ENCODE measurements at places on chromosomes 16 and 17.

- no peak for DNase-seq
Observed at GRCh38 chr16:51508490-51509212, 357.6 kb upstream of the SALL1 start.

DNA sequence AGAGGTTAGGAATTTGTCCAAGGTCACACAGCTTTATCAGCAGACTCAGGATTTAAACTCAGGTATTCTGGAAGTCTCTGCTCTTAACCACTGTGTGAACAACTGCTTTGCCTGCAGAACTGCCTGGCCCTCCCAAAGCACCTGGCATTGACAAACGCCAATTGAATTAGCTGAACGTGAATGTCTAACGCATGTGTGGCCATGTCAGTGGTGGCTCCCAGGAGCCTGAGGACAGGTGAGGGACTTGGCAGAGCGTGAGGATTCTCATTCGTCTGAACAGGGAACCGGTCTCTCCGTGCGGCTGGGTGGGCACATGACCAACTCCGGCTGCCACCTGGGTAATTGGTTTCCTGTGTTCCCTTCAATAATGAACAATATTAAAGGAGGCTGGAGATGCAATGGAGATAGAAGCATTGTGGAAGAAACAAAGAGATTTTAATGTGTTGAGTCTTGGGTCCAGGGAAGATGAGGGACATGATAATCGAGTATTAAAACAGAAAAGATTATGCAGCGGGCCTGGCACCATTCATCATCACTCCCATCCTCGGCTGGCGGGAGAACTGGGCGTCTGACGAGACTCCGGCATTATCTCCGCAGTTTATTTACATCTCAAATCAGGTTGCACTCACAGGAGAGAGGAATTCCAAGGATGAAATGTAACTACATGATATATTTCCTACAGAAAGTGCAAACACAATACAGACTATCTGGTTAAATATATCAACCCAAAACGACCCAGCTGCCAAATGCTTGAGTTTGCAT is 113.5 kb downstream of the NPIPB5 start:
- no peak for DNase-seq

- no peak for DNase-seq
Observed at GRCh38 chr17:34916120-34916519, 45.1 kb downstream of the CCT6B start.

DNA sequence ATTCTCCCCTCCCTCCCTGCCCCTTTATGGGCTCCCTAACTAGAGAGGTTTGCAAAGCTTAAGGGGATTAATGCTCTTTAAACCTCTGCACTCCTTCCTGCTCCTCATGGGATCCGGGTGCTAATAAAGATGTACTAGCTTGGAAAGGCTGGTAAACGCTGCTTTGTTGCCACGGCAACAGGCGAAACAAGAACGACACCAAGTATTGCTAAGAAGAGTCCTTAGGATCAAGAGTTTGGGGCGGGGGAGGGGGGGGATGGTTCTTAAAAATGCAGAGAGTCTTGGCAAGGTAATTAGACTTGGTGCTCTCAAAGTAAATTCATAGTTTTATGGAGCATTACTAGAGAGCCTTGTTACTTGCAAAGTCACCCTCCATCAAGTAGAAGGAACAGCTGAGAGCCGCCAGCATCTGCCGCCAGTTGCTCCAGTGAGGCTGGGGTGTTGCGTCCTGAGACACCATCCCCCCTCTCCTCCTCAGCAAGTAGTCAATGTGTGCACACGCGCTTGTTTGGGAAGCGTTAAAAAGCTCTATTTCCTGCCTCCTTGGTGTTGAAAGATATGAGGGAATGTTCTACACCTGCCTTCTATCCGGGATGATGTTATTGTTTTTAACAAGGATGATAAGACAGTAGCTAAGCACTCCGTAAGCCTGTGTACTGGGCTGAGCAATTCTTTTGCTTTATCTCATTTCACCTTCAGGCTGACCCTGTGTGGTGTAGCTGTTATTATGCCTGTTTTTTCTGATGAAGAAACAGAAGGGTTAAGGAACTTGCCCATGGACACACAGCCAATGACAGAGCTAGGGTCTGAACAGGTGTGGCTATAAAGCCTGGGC is 190.9 kb downstream of the CCDC182 start:
- DNase-seq: no peak

DNA sequence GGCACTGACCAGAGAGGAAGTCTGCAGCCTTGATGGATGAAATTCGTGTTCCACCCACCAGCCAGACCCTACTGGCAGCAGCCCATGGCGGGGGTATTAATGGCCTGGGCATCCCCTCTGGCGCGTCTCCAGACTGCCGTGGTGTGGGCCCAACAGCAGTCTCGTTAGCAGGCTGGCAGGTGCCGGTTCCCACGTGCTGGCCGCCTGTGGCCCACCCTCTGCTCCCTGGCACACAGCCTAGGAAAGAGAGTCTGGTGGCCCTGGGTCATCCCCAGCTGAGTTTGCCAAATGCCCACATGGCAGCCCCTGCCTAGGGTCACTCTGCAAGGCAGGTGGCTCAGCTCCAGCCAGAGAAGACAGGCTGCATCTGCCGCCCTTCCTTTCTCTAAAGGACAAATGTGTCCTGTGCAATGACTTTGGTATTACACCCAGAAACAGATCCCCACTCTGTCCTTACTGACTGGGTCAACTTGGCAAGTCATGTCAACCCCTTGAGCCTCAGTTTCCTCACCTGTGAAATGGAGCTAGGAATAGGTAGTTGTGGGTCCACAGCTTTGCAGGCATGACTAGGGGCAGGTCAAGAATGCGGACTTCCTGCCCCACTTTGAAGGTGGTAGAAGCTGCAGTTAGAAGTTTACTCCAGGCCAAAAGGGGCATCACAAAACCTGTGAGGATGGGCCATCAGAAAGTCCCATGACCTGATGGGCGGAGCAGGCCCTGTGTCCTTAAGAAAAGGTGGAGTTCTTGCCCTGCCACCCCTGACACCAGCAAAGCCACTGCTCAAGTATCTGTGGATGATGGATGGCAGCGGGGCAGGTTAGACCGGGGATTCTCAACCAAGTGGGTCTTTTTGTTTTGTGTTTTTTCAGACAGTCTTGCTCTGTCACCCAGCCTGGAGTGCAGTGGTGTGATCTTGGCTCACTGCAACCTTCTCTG is 76.6 kb downstream of the ABCC6 start:
- no peak for DNase-seq

DNA sequence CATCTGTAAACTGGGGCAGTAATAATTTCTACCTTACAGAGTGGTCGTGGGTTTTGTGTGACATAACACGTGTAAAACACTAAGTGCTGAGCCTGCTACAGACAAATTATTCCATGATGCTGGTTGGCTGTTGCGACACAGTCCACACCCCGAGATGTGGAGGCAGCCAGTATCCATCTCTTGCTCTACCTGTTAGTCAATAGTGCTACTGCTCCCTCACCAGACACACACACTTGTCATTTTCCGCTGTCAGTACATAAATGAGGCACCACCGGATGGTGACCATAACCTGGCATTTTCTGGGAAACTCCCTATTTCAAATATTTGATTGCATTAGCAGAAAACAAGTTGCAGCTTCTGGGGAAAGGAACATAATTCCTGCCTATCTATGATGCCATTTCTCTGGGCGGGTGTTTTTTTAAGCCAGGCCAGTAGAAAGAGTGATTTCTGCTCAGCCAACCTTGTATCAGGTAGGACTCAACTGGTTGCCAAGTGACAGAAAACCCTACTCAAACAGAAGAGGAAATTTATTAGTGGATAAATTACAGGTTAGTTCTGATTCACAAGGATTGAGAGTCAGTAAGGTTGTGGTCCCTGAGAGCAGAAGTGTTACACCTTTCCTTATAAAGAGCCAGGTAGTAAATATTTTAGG is 24.1 kb downstream of the DNAJA2 start:
- DNase-seq: no peak

DNA sequence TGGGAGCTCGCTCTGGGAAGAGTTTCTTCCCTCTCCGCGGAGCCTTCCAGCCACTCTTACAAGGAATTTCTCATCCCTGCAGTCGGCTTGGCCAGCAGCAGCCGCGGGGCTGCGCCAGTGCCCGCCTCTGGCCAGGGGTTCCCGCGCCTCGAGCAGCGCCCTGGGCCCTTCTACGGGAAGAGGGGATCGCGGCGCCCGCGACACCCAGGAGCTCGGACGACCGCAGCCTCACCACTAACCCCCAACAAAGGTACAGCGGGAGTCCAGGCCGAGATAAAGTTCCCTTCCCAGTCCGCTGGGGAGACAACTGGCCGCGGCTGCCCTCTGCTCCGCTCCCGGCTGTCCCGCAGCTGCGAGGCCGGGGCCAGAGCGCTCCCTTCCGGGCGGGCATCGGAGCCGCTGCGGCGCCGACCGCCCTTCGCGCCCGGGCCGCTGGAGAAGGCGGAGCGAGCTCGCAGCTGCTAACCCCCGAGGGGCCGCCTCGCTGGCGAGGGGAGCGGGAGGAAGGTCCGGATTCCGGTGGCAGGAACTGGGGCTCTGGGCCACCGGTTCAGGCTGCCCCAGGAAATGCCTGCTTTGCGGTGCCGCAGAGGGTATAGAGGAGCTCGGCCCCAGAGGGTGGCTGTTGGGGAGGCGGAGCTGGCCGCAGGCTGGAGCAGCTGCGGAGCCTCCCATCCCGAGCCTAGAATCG is 3.6 kb upstream of the HS3ST3B1 start:
- DNase-seq: no peak

- no peak for DNase-seq
Observed at GRCh38 chr16:81571592-81572385, 127.2 kb downstream of the CMIP start.

GRCh38 chr17:61456061-61456681 is 3.9 kb downstream of the TBX4 start:
- DNase-seq: no peak

DNA sequence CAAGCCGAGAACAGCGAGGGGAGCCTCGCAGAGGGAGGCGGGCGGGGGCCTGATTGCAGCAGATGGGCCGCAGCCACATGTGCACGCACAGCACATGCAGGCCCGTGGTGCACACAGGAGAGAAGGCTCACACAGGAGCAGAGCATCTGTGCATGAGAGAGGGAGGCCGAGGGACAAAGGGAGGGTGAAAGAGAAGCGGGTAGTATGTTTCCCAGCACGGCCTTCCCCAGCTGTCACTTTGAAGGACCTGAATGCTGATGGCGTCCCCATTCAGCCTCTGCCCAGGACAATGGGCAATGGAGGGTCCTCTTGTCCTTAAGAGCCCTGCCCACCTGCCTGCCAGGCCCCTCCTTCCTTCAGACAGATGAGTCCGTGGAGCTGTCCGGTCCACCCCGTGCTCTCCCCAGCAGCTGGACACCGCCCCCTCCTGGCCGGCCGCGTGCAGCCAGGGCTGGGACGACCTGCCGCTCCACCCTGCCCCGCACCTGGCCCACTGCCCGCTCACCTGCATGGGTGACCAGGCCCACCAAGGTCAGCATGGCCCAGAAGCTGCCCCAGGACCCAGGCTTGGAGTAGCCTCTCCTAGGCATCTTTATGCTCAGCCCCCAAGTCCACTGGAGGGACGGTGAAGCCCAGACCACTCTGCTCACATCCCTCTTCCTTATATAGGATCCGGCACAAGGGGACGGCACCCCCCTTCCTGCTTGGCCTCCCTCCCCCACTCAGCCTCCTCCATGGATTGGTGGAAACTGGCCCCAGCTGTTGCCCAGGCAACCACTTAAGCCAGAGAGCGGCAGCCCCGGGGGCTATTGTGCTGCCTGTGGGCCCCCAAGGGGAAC is at the start of gene BTBD17:
TSS of gene BTBD17 (minus strand) at position 639 of the 839 bp plus-strand sequence. CDS start at position 590, 49 bp downstream.
- DNase-seq: no peak

GRCh38 chr16:89312194-89312593 is 94.7 kb downstream of the ZNF778 start:
- no peak for DNase-seq

DNA sequence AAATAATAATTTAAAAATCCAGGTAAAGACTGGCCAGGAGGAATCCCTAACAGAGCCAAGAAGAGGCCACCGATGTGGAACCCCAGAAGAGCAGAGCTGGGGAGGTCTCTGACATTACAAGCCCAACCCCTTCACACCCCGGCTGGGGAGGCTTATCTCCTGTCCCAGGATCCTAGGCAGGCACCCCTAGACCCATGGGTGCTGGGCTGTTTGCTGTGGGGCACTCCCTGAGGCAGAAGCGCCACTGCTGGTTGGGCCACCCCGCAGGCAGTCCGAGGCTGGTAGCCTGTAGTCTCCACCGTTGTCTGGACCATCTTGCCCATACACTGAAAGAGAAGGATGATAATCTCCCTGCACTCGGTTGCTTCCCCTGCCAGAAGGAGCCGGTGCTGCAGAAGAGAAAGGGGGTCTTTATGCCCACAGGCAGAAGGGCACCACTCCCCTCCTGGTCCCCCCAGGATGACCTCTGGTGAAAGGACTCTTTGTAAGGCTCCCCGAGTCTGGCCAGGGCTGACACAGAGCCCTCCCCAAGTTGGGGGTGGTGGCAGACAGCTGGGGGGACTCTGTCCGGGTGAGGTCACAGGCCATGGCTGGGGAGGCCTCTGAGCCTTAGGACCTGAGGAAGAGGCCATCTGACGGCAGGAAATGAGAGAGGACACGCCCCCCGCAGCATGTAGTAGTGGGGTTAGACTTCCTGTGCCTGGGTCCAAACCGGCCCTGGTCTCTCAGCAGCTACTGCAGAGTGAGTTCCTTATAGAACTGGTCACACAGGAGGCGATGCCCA is 34.2 kb downstream of the CFAP20 start:
- no peak for DNase-seq

- no peak for DNase-seq
Observed at GRCh38 chr16:25709213-25709612, 17.5 kb downstream of the HS3ST4 start.

GRCh38 chr17:16940116-16940881 is 31.6 kb downstream of the TNFRSF13B start:
- DNase-seq: no peak

DNA sequence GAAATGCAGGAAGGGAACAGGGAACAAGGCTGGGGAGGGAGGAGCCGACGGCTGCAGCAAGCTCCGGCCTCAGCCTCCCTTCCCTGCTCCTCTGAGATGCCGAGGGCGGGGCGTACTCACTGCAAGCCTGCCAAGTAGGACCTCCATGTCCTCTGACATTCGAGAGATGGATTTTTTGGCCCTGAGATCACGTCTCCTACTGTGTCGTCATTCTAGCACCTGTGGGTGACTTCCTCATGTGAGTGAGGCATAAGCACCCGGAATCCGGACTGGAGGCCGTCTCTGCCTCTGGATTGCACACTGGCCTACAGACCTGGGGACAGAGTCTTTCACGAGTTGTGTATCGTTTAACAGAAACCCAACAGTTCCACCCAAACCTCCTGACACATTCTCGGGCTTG is 14.5 kb downstream of the MRM3 start:
- DNase-seq: no peak

DNA sequence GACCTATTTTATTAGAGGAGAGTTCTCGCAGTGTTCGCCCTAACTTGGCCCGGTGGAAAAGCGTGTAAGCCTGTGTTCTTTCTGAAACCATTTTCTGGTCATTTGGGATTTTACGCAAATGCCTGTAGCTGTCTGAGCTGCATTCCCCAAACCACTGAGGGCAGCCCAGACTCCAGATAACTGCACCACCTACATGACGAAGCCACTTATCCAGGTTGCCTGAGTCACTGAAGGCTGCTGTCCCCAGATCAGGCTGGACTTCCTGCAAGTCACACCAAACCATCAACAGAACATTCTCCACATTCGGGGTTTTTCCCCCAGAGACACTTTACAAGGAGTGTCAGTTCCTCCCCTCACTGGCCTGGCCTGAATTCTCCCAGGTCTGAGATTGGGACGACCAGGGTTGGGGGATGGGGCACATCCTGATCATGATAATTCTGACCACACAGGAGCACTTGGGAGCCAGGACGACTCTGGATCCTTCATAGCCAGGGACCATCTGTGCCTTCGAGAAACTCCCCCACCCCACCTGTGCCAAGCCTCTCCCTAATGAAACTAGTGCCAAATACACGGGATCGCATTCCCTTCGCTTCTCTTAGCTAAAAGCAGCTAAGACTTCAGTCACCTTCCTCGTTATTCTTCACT is 2.3 kb downstream of the RPRML start:
- DNase-seq: no peak

Measured in activated CD4-positive, alpha-beta T cell treated with anti-CD3 and anti-CD28 coated beads for 1 hour (primary cell).